ENCODE measurements at places on chromosomes 13 and 19.

DNA sequence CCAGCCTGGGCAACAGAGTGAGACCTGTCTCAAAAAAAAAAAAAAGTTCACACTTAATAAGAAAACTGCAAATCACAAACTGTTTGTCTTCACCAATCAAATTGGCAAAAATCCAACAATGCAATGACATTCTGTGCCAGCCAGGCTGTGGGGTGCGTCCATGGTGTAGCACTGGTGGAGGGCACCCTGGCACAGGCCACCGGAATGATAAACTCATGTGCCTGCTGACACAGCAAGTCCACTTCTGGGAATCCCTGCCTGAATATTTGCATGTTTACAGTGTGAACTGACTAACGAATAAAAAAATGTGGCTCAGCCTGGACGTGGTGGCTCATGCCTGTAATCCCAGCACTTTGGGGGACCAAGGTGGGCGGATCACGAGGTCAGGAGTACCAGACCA is 1.6 kb upstream of the LRRC25 start:
- no peak for DNase-seq

GRCh38 chr13:65293530-65294198 is 1936.5 kb downstream of the PCDH9 start:
- no peak for DNase-seq

DNA sequence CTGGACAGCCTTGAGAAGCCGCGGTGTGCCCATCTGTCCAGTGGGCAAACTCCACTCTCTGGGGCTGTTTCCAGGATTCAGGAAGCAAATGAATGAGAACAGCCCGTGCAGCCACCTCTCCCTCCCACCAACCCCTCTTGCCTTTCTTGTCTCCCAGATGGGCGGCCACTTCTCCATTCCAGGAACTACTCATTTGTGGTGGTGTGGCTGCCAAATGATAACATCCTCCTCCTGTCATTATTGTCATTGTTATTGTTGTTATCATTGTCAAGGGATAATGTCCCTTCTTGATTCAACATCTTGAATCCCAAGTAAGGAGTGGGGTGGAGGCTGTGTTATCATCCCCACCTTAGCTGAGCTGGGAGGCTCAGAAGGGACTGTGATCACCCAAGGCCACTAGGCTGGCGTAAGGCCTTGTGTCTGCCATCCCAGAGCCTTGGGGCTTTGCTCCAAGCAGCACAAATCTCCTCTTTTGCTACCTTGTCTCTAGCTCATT is 1.6 kb downstream of the DNM2 start:
- DNase-seq: no peak

DNA sequence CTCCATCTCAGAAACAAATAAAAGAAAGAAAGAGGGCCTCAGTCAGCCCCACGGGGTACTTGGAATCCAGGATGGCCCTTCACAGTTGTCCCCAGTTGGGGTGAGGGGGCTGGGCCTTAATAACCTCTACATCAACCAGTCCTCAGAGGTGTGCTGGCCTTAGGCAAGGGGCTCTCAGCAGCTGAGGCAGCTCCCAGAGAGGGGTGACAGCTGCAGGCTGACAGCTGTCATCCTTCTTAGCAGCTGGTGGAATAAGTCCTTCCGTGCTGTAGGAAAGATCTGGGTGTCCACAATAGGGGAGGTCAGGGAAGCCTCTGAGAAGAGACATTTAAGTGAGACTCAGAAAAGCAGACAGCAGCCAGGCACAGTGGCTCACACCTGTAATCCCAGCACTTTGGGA is 7.4 kb downstream of the BCAM start:
- DNase-seq: no peak
